ENCODE measurements at places on chromosomes 13 and 19. TPM values are rescaled to one million over a fixed set of nuclear protein-coding genes. Genes with fewer than 3 reads are reported as not detected.

- no peak for DNase-seq
Observed at GRCh38 chr13:42255886-42256285, 16.1 kb upstream of the AKAP11 start.

- no peak for DNase-seq
Observed at GRCh38 chr13:113902986-113903775, 39.3 kb upstream of the GAS6 start.

- DNase-seq: no peak
Observed at GRCh38 chr13:101417043-101417406, 717 bp upstream of the NALCN start.

- DNase-seq: peak; percentile 63
Observed at GRCh38 chr19:18496167-18496979, 25.5 kb downstream of the ELL start.

DNA sequence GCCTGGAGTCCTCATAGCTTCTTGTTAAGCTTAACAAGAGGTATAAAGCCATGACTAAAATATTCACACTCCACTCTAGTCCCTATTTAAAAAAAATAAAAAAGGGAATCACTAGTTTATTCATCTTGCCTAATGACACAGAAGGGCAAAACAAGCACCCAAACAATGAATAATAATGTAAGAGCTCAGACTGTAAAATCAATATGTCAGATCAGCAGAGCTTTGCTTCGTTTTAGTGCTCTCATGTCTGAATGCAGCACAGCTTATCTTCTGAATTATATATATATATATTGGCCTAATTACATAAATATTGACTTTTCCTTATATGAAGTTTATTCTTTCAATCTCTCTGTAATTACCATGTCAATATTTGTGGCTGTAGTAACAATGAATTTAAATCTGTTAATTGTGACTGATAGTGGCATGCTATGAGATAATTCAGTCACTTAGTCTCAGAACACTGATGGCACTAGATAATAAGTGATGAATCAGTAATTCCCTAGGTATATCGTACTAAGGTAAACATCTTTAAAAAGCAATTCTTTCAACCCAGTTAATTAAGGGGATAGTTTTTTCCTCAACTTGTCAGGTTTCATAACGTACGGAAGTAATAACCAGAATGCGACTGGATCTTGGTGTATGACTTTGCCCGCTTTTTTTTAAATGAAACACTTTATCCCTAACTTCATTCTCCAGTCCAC is 361.9 kb upstream of the GPC6 start:
- no peak for DNase-seq

ZNF577 gene
- 8.9 TPM for total RNA-seq

CPAMD8 gene
- total RNA-seq: 0.22 TPM

UNC13A gene
- total RNA-seq: 0.02 TPM

FXYD7 gene
- total RNA-seq: 4.5 TPM

SHISA7 gene
- total RNA-seq: not detected

TYROBP gene
- not detected for total RNA-seq
